ENCODE measurements at places on chromosomes 11 and 22.

- DNase-seq, result no peak
Measured at GRCh38 chr11:112229746-112230433, 3.7 kb downstream of the PTS start.

GRCh38 chr11:118792570-118793124 is 1.7 kb upstream of the DDX6 start:
- DNase-seq, result no peak

- DNase-seq, result no peak
Measured at GRCh38 chr11:19306179-19306944, 65.6 kb upstream of the E2F8 start.

DNA sequence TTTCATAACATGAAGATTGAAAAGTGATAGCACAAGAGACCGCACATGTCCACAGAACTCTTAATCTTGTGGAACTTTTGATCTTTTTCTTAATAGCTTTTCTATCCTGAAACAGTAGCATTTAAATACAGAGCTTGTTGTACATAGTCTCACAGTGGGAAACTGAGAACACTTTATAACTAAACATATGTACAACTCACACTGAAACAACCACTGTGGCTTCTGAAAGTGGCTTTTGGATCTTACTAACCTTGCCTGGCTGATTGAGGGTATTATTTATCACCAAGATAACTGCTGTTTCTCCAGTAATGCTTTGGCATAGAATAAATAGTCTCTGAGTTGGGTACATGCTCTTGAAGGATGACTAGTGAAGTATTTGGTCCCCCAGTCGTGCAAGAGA is 10.2 kb downstream of the BARX2 start:
- DNase-seq, result no peak

DNA sequence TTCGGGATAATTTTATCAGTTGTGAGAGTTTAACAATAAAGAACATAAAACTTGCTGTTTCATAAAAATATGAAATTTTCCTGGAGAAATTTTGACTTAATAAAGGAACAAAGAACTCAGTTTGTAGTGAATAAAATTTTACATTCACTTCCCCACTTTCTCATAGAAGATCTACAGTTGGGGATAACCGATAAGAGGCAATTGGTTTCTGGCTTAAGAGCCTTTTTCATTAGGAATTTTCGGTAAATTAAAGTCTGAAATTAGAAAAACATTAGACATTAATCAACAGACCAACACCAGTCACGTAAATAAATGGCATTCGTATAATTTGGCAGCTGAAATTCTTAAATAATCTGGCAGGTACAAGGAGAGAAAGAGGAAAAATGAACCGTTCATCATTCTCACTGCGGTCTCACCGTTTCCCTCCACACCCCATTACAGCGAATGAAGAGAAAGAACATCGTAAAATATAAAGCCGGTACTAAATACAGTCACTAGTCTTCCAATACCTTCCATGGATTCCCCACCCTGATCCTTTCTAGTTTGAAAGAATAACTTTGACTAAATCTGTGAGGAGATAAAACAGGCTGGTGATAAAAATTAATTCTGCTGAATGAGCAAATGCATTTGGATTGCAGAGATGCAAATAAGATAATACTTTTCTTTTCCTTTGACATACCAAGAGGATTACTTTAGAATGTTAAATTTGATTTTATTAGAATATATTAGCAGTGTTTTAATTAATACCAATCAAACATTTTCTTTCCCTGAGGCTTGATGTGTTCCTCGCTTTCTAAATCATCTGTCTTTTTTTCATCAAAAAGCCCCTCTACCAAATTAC is 19.5 kb downstream of the BLID start:
- DNase-seq, result no peak

DNA sequence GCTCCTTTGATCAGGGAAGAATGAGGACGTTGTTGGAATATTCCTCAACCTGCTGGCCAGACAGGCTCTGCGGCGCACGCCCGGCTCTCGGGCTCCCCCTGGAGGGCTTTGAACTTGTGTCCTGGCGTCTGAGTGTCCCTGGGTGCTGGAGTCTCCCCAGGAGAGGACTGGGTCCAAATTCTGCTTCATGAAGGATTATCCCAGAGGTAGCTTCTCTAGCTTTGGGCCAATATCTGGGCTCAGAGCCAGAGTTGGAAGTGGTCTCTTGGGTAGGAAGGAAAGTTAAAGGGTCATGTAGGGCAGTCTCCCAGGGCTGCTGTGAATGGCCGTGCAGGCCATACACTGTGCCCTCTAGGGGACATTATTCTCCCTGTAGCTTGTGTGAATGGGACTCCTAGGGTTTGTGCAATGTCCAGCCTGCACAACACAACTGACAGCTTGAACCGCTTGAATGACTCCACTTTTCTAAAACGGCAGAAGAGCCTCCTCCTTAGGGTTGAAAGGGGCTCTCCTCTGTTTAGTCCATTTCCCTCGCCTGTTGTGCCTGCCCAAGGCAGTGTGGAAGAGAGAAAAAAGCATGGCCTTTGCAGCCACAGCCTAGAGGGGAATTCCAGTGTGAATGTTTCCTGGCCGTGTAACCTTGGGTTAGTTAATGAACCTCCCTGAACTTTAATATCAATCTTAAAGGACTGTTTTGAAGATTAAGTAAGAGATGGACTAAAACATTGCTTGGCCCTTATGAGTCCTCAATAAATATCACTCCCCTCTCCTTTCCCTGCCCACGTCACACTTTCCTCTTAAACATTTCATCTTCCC is 111.2 kb upstream of the THY1 start:
- peak; percentile 4 for DNase-seq

DNA sequence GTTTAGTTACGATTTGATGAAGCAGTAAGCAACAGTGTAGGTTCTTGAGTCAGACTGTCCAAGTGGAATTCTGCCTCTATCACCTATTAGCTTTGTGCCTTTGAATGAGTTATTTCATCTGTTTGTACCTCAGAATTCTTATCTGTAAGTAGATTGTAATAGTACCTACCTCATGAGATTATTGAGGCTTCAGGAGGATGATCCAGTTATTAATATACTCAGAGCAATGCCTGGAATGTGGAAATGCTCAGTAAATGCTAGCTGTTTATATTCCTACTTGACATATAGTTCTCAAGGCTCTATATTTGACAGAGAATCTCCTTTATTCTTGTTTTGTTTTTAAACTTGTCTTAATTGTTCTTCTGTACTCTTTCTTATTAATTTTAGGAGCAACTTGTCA is 70.1 kb downstream of the SFI1 start:
- DNase-seq, result no peak

- DNase-seq, result peak; percentile 84
Measured at GRCh38 chr11:66001942-66002647, at the start of the genes BANF1 and EIF1AD. BANF1 (plus strand) TSS chr11:66002503; CDS start chr11:66003251, 748 bp downstream. EIF1AD (minus strand) TSS chr11:66002157; CDS start chr11:66000389, 1,768 bp downstream.

GRCh38 chr11:64924910-64925284 is 408 bp downstream of the PPP2R5B start:
- no peak for DNase-seq

GRCh38 chr11:27456140-27456794 is 16.3 kb downstream of the LGR4 start:
- no peak for DNase-seq

GRCh38 chr11:125164422-125165110 is at the start of gene PKNOX2:
PKNOX2 (plus strand) TSS chr11:125164751; CDS start chr11:125351306, 186,555 bp downstream.
- peak; percentile 65 for DNase-seq

GRCh38 chr11:73950869-73951710 is at the start of gene DNAJB13:
DNAJB13 (plus strand) TSS chr11:73951026; CDS start chr11:73951070, 44 bp downstream.
- no peak for DNase-seq

GRCh38 chr11:33532720-33533385 is 167.8 kb downstream of the C11orf91 start:
- DNase-seq, result no peak

DNA sequence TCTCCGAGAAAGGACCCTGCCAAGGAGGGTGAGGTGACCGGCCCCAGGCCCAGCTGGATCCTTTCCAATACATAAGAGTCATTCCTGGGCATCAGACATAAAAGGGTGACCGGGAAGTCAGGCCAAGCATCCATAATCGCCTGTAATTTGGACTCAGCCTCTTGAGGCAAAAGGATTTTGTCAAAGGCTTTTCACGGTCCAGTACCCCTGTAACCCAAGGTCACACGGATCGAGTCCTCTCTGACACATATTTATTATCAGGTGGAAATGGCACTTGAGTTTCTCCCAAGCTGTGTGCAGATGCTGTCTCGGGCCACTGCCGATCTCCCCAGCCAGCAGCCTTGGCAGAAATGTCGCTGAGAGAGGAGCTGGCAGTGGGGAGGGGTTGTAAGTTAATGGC is 556.5 kb downstream of the MN1 start:
- DNase-seq, result no peak

GRCh38 chr11:102806296-102806695 is 8.3 kb upstream of the MMP1 start:
- DNase-seq, result no peak

DNA sequence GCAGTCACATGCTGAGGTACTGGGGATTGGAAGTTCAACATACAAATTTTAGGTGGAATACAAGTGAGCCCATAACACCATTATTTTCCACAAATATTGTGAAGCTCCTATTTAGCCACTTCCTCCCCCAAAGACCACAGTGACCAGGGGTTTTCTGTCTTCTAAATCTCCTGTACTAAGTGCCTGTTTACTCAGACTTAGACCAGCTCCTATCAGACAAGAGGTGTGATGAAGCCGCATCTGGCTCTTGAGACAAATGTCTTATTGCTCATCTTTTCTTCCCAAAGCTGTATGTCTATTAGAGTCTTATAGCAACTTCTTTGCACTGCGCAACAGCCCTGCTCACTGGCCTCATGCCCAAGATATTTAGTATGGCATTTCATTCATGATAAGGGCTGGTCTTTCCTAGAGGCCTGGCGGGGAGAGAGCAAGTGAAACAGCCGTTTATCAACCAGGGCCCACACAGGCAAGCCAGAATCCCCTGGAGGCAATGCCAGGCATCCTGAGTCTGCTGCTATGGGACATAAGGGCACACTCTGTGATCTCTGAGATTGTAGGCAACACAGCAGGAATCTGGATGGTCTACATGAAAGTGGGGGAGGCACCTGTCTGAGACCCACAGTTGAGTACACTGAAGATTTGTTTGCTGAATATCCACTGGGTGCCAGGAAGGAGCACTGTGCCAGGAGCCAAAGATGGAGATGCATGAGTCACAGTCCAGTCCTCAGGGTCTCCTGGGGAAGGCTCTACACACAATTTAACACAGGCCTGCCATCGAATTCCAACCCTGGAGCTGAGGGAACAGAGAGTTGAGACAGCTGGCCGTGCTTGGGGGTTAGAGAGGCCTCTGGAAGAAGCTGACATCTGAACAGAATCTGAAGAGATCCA is 78.5 kb upstream of the NCAM1 start:
- no peak for DNase-seq

DNA sequence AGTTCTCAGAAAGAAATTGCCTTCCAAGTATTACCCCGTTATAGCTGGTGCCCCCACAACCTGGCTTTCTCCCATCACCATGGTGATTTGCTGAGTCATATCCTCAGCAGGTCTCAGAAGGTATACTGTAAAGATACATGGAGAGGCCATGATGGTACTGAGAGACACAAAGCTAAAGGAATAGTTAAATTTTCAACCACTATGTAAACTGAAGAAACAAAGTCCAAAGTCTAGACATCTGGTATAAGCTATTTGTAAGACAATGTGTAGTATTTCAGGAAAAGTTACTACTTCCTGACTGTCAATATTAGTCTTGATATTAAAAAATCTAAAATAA is 377.1 kb downstream of the DCDC1 start:
- no peak for DNase-seq

DNA sequence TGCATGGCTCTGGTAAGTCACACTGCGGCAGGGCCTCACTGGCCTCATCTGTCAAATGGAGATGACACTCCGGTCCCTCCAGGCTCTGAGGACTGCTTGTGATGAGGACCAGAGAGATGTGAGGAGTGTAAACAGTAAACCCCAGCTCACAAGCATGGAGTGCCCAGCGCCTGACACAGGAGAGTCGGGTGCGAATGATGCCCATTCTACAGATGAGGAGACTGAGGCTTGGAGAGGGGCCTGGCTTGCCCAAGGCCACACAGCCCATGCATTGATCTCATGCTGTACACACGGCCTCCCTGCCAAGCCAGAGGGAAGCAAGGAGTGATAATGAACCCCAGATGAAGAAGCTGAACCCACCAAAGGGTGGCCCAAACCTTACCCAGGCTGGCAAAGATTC is 37.2 kb downstream of the ELFN2 start:
- no peak for DNase-seq

DNA sequence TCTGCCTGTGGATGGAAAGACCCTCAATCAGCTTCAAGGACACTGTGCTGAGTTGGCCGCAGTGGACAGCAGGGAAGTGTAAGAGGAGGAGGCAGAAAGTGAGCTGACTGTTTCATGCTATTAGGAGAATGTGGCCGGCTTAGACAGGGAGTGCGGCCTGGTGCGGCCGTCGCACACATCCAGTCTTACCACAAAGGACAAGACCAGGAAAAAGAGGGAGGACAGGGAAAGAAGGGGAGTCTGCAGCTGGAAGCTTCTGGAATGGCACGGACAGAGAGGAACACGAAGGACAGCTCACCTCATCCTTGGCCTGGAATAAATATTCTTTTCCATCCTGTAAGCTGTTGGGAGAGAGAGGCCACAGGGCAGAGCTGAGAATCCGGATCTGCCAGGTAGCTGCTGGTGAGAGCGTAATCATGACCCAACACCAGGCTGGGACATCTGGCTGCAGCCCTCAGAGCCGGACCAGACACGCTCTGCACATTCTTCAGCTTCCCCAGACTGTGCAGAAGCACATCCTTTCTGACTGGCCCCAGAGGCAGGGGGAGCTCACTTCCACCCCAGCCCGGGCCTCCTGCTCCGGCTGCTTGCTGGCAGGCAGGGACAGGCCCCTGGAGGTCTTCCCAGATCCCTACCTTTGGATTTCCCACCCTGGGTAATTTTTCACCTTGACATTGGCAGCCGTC is 8.6 kb upstream of the RBM4B start:
- no peak for DNase-seq

DNA sequence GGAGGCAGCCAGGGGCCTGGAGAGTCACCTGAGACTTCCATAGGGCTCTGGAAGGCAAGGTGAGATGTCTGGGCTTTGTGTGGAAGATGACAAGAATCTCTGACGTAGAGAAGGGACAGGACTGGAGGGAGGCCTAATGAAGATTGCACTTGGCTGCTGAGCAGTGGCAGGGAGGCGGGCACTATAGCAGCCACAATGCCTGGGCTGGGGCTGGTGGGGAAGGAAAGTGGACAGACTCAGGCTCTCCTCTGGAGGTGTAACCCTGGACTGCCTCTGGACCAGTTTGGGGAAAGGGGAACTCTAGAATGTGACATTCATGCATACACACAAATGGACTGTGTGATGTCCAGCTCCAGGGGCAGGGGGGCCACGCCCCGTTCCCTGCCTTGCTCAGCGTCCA is 34.3 kb upstream of the CYP2D6 start:
- no peak for DNase-seq

- no peak for DNase-seq
Measured at GRCh38 chr11:69788956-69789355, 13.8 kb upstream of the FGF4 start.

DNA sequence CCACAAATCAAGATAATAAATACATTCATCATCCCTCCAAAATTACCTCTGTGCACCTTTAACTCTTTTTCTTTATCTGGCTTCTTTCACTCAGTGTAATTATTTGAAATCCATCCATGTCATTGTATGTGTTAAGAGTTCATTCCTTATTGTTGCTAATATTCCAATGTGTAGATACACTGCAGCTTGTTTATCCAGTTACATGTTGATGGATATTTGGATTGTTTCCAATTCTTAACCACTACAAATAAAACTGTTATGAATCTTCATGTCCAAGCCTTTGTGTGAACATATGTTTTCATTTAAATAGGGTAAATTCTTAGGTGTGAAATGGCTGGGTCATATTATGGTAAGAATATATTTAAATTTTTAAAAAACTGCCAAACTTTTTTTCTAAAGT is 323.3 kb upstream of the NCAM1 start:
- no peak for DNase-seq
